Activated CD8-positive, alpha-beta memory T cell treated with anti-CD3 and anti-CD28 coated beads, Interleukin-2, amount 50 U/mL, for 48 hours (primary cell): ENCODE measurements at places on chromosomes 12 and 14.

GRCh38 chr14:22821193-22822015 lies 6.2 kb upstream of the SLC7A7 start:
- no peak for DNase-seq

- no peak for DNase-seq
These were observed 45.9 kb downstream of the DYRK2 start for GRCh38 chr12:67694306-67694900.

DNA sequence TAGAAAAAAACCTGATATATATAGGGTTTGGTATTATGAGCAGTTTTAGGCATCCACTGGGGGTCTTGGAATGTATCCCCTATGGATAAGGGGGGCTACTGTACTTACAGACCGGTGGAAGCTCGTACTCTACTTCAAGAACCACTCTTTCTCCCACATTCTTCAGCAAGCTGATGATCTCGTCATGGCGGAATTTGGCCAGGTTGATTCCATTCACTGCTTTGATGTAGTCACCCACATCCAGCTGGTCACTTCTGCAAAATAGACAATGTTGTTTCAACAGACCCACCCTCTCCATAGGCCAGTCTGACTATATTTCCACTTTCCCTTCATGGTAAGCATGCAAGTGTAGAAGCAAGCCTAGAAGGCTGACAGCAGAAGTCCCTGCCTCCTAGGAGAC lies 139.9 kb downstream of the GRIP1 start:
- no peak for DNase-seq

- DNase-seq, result no peak
These were observed 24.0 kb downstream of the LRIG3 start for GRCh38 chr12:58896278-58896677.

DNA sequence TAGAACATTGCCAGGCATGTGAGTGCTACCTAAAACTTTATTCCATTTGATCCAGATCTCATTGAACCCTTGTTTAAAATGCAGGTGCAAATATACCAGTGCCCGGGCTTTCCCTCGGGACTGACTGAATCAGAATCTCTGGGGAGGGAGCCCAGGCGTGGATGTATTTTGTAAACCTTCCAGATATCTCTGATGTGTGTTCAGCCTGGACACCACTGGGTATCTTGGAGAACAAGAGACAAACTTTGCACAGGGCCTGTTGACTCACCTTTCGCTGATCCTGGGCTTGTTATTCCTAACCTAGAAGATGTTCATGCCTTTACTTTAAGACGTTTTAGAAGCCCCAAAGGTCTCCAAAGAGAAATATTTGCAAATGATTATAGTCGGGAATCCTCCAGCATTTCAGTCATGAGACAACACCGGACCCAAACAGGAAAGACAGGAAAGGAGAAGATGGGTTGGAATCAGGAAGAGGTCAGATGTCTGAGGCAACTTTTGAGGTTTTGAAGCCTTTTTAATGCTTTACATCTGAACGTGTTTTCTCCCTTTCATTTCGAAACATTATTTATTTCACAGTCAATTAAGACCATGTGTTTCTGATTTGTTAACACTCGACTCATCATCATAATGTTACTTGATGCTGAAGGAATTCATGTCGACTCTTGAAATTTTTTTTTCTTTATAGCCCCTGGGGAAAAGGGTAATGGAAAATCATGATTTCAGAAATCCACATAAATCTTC lies 118.6 kb downstream of the PLXNC1 start:
- no peak for DNase-seq

GRCh38 chr12:56267443-56268071 lies 815 bp downstream of the COQ10A start:
- no peak for DNase-seq

DNA sequence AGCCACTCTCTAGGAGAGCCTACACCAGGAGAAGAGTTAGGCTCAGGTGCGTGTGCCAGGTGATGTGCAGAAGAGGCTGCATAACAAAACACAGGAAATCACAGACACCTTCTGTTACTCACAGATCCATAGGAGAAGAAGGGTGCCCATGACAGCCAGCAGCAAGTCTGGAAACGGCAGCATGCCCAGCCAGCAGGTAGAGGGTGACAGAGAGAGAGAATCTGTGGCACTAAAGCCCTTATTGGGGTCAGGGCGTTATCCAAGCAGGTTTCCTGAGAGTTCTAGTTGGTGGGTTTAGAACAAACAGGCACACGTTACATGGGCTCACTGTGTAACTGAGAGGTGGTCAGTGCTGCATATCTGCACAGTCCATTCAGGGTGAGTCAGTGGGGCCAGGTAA lies 14.9 kb upstream of the SLC8A3 start:
- DNase-seq, result no peak

DNA sequence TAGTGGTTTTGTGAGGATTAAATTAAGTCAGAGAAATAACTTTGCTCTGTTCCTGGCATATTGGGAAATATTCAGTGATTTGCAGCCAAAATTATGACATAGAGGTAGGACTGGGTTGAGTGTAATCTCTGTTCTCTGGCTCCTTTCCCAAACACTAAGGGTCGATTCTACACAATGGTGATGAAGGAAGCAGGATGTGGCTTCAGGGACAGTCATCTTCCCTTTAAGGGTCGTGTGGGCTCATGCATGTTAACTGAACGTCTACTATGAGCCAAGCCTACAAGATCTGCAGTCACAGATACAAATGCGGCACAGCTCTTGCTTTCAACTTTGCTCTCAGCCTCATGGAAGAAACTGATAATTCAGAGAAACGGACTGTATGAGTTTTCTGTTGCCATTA lies 381.6 kb downstream of the VRK1 start:
- DNase-seq, result no peak

DNA sequence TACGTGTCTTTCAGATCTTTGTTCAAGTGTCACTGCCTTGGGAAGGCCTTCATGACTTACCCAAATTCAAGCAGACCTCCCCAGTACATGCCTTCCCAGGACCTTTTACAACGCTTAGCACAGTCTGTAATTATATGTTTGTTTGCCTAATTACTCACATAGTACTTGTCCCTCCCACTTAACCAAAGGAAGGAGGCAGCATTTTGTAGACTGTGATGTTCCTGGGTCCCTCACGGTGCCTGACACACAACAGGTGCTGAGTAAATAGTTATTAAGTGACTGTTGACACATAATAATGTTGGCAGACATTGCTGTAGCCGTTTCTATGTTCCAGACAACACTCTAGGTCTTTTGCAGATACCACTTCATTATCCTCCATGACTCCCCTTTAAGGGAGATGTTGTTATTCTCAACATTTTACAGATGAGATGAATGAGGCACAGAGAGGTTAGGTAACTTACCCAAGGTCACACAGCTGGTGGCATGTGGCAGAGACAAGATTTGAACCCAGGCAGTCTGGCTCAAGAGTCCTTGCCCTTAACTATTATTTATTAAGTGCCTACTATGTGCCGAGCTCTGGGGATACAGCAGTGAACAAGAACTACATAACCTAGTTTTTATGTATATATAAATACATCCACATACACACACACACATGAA lies 130.7 kb downstream of the PHETA1 start:
- DNase-seq, result no peak

DNA sequence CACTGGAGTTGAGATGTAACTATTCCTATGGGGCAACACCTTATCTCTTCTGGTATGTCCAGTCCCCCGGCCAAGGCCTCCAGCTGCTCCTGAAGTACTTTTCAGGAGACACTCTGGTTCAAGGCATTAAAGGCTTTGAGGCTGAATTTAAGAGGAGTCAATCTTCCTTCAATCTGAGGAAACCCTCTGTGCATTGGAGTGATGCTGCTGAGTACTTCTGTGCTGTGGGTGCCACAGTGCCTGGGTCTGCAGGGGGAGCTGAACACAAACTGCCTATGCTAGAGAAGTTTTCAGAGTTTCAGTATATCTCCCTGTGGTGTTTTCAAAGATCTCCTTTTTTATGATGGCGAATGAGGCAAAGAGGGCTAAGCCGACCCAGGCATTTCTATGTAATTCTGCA lies 179.2 kb upstream of the OR4E1 start:
- DNase-seq, result no peak

GRCh38 chr12:30847259-30847658 lies 79.3 kb upstream of the TSPAN11 start:
- no peak for DNase-seq

DNA sequence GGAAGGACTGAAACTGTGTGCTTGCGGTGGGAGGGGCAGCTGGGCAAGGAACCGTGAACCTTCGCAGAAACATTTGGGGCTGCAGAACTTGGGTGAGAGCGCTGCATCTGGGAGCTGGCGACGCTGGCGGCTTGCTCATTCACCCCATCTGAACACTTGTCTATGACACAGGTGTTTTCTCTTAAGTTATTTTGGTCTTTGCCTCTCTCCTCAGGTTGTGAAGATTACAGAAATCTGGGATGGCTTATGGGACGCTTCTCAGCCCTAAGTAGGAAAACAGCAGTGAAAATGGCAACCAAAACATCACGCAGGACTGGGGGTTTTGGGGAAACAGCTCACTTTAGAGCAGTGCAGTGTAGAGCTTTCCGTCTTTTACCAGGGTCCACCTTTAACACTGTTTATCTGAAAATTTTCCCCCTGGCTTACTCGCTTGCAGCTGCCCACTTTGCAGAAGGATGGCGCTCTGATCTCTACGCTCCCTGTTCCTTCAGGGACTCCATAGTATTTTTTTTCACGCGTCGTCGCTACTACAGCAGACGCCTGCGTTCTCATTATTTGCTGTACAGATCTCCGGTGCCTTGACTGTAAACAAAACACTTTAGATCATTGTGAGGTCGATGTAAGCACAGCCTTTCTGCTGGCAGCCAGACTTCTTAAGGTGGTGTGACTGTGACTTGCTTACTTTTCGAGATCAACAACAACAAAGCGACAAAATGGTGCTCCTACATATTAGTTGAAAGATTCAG lies 2.7 kb upstream of the CDKN1B start:
- DNase-seq, result no peak

DNA sequence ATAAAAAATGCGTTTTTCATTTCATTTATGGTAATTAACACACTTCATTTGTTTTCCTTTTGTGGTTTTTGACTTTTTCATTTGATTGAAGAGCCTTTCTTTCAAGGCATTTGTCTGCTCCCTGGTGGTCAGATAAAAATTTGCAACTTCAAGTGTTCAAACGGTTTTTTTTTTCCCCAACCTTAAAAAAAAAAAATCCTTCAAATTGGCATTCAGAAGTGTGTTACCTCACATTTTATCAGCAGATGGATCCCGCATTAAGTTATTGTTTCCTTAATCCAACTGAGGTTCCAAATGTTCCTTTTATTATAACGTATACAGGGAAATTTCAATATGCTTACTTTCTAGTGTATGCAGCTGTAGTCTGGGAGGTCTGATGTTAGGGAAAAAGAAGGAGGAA lies 47.2 kb downstream of the MYF5 start:
- DNase-seq, result no peak

DNA sequence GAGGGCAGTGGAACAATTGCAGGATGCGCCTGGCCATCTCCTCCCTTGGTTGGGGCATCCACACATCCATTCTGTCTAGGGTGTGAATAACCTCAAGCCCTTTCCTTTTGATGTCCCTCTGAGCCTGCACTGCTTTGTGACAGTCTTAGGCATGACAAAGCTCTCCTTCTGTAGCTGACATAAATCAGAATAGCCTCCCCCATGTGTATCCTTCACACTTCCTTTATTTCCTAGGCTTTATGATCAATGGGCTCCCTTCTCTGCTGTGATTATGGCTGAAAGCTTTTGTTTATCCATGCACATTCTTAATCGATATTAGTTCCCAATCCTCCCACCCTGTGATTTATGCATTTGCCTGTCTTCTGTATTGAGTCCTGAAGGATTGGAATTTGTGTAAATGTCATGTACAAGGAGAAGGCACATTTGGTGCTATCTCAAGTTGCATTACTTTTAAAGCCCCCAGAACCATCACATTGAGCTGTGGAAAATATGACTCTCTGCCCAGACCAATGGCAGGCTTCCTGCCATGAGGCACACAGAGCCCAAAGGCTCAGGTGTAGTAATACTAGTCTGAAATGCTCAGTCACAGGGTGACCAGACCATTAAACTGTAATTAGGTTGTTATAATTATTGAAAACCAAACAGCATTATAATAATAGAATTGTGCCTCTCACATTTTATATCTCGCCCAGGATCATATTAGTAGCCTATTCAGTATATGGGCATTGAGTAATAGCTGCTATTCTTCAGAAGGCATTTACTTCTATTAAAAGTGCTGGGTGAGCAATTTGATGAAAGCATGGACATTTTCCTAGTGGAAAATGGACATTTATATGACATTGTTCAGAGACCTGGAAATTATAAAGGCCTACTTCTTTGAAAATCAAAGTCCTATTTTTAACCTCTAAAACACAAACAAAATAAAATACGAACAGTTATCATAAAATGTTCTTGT lies 14.0 kb downstream of the EMP1 start:
- no peak for DNase-seq

DNA sequence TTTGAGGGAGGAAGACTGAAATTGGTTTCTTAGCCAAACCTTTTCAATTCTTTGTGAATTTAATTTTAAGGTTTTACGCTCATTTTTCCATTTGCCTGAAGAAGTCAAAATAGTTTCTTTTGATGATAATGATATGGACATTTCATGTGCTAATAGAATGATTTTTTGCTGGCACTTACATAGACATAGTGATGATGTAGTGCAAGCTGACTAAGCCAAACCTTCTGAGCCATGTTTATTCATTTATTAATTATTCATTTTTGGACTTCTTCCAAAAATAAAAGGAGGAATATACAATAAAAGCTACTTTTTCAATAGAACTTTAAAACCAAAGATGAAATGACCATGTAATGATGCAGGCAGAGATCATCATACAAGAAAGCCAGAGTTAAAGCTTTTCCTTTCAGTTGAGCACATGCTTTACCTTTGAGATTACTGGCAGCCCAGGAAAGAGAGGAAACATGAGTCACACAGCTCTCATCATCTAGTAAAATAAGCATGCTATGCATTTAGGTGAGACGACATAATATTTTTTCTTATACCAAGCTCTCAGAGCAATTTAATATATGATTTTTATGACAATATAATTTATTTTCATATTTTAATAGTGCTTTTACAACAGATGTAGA lies 24.8 kb downstream of the KCNA1 start:
- no peak for DNase-seq

DNA sequence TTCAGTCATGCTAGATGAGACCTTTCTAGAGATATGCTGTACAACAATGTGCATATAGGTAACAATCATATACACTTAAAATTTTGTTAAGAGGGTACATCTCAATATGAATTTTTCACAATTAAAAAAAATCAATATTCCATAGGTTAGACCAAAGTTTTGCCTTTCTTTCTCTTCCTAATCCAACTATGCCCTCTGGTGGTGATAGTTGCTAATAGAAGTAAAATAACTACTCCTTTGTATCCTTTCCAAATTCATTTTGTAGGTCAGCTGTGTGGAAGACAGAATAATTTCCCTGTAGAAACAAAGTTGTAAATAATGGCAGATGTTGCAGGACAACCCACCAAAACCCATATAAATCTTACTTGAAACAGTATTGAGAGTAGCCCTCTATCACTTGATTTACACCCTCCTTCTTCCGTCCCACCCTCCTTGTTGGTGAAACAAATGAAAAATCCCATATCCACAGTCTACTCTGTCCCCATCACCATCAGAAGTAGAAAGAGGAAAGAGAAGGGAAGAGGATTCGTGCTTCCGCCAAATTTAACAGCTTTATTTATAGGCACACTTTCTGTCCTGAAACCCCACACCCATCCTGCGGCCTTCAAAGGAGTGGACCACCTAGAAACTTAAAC lies 34.2 kb upstream of the KICS2 start:
- no peak for DNase-seq

GRCh38 chr12:100964028-100964427 lies 169.5 kb downstream of the ANO4 start:
- no peak for DNase-seq
